MM.1S (cell line): ENCODE measurements at places on chromosomes 4 and X.

DNA sequence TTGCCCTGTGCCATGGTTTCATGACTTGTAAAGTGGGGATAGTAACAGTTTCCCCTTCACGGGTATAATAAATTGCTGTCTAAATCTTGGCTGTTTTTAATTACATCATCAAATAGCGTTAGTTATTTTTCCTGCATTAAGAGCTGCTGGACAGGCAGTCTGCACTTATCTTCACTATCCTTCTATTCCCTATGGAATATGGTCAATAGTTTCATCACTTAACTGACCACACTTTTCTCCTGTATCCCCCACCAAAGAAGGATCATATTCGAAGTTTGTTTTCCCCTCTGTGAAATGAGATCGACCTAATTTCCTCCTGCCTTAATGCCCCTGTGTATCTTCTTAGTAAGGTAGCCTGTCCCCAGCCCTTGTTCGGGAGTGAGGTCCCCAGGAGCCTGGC is 133.2 kb downstream of the SHROOM3 start:
- no peaks in the 10 kb centered on the region for H3K36me3 ChIP-seq
- no peak overlapping the region for H3K4me3 ChIP-seq
- no peak for DNase-seq
- H3K4me1 ChIP-seq = peaks cover 18% of the 10 kb centered on the region

GRCh38 chr4:78971326-78971725 is 32.1 kb upstream of the PAQR3 start:
- no peaks in the 10 kb centered on the region for H3K27me3 ChIP-seq
- no peak overlapping the region for H3K4me3 ChIP-seq
- no peaks in the 10 kb centered on the region for H3K4me1 ChIP-seq
- DNase-seq = no peak
- no peaks in the 10 kb centered on the region for H3K36me3 ChIP-seq

GRCh38 chrX:15804563-15804962 is 14.3 kb downstream of the ZRSR2 start:
- no peak overlapping the region for H3K4me3 ChIP-seq
- no peaks in the 10 kb centered on the region for H3K27me3 ChIP-seq
- no peak for DNase-seq
- H3K4me1 ChIP-seq = no peaks in the 10 kb centered on the region

DNA sequence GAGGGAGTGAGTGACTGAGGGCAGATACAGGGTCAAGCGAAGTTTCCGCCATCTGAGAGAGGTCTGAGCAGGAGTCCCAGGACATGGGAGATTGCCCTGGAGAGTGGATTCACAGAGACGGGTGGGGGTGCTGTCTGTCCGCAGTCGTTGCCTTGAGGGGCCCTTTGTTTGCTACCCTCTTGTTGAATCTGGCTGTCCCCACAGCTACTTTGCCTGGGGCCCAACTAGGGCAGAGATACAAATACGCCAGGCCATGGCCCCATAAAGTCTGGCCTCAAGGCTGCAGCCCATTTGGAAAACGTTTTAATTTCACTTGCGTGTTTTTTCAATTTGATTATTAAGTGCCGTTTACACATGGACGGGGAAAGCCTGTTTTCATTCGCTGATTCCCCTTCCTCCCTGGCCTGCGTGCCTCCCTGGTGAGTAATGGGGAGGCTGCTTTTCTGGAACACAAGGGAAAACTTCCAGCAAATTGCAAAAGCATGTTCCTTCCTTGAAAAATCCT is 134.4 kb downstream of the SMIM20 start:
- H3K27ac ChIP-seq = no peak overlapping the region
- no peaks in the 10 kb centered on the region for H3K27me3 ChIP-seq

DNA sequence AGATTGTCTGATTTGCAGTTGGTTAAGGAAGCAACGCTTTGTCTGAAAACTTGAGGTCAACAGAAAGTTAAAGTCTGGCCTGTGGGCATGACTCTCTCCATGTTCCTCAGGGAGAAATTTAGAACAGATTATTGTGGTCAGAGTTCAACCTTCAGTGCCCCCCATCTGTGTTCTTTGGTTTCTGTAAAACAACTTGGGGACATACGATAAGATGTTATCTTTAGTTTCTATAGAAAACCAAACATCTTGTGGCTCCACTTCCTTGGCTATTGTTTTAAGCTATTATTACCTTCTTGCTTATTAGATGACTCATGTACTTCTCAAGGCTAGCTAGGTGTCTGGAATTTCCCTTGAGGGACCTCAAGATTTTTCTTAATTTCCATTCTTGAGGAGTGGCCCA is 507.7 kb downstream of the PDHA2 start:
- H3K27ac ChIP-seq = no peak overlapping the region
- no peak overlapping the region for H3K4me3 ChIP-seq
- no peaks in the 10 kb centered on the region for H3K36me3 ChIP-seq
- DNase-seq = no peak
- no peaks in the 10 kb centered on the region for H3K27me3 ChIP-seq
- H3K4me1 ChIP-seq = no peaks in the 10 kb centered on the region

GRCh38 chr4:6324999-6325787 is 55.5 kb downstream of the WFS1 start:
- no peak overlapping the region for H3K27ac ChIP-seq
- H3K4me3 ChIP-seq = no peak overlapping the region
- peaks cover 73% of the 10 kb centered on the region for H3K27me3 ChIP-seq
- no peak for DNase-seq

GRCh38 chr4:39616651-39617050 is 22.0 kb downstream of the SMIM14 start:
- no peak overlapping the region for H3K4me3 ChIP-seq
- no peak for DNase-seq
- H3K36me3 ChIP-seq = no peaks in the 10 kb centered on the region

DNA sequence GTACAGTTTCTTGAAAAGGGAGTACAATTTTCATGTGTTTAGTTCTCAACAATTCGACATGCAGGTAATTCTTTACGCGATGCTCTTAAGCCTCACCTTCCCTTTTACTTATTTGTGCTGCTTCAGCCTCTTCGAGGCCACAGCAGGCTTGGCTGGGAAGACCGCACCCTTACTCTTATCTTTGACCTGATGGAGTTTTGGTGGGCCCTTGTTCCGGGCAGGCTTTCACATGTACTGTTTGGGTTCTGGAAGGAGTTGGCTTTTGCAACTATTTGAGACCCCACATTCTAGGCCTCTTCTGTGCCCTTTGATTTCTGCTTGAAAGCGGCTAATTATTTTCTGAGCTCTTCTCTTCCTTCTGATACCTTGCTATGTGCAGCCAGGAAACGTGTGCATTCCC is 60.2 kb downstream of the FAM193A start:
- H3K4me3 ChIP-seq = no peak overlapping the region
- H3K27me3 ChIP-seq = no peaks in the 10 kb centered on the region
- H3K4me1 ChIP-seq = peaks cover 8% of the 10 kb centered on the region
- no peak overlapping the region for H3K27ac ChIP-seq
- DNase-seq = no peak
- H3K36me3 ChIP-seq = no peaks in the 10 kb centered on the region
